ENCODE measurements at places on chromosomes 3 and 15. TPM values are rescaled to one million over a fixed set of nuclear protein-coding genes. Genes with fewer than 3 reads are reported as not detected.
A peak's percentile ranks its signal among the peaks of the same experiment; 100 is the strongest.

DNA sequence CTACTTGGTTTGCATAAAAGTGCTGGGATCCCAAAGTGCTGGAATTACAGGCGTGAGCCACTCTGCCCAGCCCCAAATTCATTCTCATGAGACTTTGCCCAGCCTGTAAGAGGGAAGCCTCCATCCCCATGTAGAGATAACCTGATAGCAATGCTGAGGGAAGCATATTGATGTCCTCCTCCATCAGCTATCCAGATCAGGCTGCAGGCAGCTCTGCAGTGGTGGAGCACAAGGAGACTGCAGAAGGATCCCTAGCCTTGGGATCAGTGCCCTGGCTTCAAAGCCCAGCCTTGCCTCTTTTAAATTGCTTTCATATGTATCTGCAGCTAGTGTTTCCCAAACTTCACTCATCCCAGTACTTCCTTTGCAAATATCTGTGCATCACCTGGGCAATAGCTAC lies 32.7 kb downstream of the MECOM start:
- no peak for DNase-seq

DNA sequence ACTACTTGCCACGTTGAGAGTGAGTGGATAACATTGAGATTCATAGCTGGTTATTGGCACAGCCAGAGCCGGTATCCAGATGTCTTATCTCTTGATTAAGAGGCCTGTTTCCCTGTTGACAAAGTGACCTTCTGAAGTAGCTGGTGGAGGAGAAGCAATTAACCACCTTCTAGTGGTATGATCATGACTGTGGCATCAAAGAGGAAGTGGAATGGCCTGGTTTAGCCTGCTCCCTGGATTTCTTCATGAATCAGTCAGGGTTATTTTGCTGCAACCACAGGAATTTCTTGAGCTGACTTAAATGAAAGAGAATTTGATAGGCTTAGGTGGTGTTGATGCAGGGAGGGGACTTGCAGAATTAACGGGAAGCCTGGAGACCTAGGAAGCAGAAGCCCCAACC lies 398.3 kb downstream of the MFSD1 start:
- no peak for DNase-seq

DNA sequence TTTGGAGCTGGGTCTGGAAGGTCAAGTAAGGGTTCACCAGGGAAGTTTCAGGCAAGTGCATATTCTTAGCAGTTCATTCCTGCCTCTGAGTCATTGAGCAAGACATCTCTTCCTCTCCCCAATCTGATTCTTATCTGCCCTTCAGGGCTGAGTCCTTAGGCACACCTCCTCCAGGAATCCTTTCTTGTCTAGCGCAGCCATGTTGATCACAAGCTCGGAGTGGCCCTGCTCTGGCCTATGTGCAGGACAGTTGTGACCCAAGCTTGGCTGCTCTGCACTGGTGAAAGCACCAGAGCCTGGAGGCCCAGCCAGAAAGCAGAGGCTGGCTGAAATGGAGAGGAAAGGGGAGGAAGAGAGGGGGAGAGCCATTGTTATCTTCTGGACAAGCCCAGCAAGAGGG lies 30.9 kb upstream of the MRPS22 start:
- DNase-seq: no peak

- DNase-seq: no peak
These were observed 15.2 kb downstream of the P2RY1 start for GRCh38 chr3:152849996-152850578.

DNA sequence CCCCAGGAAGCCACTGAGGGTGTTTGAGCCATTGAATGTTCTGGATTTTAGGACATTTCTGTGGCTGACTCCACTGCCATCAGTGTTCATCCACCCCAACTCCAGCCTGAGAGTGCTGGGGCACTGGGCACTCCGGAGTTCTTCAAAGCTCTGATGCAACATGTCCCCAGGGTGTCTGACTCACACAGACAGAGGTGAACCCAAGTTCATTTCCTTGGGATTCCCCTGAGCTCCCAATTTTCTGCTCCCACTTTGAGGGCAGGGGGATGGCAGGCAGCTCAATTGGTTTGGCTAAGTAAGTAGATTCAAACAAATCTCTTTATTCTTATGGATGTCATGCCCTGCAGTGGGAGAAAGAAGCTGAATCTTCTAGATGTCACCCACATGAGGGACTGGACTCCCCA lies 2.2 kb downstream of the STRA6 start:
- peak; percentile 68 for DNase-seq

DNA sequence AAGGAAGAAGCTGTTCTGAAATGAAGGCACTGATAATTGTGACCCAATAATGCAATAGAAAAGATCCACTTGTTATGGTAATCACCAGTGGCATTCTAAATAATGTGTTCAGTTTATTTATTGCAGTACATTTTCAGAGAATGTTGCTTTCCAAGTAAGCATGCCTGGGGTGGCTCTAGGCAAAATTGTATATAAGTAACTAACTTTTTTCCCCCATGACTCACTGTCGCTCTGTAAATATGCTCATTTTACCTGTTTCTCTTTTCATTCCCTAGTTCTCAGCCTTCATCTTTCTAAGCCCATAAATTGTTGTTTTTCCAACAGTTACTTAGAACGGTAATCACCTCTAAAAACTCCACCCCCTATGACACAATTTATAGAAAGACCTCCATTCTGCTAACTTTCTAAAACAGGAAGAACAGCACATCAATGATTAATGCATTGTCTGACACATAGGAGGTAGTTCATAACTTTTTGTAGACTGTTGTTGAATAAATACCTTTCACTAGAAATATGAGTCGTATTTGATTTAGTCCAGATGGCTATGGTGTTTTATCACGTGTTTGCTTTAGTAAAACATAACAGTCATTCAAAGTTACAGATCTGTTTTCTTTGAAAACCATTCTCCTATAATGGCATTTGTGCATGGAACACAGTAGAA lies 143.1 kb downstream of the LSAMP start:
- no peak for DNase-seq

DNA sequence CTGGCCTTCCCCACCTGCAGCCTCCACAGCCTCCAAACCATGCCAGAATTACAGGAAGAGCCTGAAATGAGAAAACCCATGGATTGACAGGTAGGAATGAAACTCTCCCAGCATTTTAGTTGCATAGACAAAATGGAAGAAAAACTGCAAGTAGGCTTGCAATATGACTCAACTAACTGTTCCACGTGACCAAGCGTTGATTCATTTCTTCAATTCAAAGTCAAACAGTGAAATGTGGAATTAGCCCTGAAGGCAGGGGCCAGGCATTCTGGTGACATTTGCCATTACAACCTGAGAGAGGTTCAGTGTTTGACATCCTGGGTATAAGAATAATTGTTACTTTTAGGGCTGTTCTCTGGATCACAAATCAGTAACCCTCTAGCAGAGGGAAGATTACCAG lies 676.5 kb upstream of the CFAP20DC start:
- no peak for DNase-seq

GRCh38 chr3:195251336-195252065 lies 19.5 kb downstream of the XXYLT1 start:
- no peak for DNase-seq

DNA sequence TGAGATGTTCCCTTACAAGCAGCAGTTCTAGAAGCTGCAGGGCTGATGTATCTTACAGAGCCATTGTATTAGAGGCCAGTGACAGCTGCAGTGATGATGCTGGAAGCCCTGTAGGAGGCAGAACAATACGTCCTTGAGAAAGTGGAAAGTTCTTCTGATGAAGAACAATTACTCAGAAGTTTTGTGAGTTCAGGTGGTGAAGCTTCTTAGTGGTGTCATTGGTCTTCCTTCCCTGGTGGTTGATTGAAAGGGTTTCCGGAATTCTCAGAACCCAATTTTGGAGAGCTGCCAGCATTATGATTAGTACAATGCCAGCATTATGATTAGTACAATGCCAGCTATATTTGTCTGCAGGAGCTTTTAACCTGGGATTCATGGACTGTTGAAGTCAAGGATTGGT lies 356.4 kb downstream of the MFSD1 start:
- DNase-seq: no peak

DNA sequence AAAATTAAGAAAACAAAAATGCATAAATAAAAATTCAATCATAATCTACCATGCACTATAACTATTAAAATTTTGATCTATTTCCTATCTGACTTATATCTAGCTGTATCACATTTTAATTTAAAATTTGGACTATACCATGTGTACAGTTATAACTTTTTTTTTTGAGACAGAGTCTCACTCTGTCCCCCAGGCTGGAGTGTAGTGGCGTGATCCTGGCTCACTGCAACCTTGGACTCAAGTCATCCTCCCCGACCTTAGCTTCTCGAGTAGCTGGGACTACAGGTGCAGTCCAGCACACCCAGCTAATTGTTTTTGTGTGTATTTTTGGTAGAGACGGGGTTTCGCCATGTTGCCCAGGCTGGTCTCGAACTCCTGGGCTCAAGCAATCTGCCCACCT lies 119.9 kb downstream of the ADAM10 start:
- DNase-seq: no peak

GRCh38 chr3:10392906-10393461 lies 72.1 kb upstream of the SEC13 start:
- DNase-seq: no peak

DNA sequence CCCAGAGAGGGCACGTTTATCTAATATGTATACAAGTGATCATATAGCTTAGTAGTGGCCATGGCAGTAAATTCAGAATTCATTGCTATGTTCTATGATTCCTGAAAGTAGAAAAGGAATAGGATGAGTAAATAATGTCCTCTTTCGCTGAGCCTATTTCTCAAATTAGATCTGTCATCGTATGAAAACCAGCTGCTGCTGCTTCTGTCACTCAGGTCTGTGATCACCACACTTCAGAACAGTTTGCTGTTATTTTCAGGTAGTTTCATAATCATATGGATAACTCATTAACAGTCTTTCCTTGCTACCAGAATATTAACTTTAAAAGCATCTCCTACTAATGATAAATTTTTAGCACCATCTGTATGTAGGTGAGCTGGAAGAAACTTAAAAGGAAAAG lies 289.1 kb upstream of the AZI2 start:
- DNase-seq: no peak

DNA sequence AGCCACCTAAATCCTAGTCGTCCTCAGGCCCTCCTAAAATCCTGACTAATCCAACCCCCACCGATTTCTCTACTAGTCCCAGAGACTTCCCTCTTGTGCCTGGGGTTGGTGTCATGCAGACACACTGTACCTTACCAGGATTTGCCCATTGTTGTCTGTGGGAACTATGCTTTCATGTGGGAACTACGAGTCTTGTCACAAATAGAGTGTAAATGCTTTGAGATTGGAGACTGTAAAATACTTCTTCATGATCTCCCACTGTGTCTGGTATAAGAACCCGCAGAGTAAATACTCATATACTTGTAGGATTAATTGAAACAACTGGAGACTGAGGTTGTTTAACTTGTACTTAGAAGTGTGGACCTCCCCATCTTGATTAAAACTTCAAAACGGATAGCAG lies 11.2 kb downstream of the B3GNT5 start:
- no peak for DNase-seq

- no peak for DNase-seq
These were observed 40.2 kb downstream of the PBRM1 start for GRCh38 chr3:52645549-52645948.

DNA sequence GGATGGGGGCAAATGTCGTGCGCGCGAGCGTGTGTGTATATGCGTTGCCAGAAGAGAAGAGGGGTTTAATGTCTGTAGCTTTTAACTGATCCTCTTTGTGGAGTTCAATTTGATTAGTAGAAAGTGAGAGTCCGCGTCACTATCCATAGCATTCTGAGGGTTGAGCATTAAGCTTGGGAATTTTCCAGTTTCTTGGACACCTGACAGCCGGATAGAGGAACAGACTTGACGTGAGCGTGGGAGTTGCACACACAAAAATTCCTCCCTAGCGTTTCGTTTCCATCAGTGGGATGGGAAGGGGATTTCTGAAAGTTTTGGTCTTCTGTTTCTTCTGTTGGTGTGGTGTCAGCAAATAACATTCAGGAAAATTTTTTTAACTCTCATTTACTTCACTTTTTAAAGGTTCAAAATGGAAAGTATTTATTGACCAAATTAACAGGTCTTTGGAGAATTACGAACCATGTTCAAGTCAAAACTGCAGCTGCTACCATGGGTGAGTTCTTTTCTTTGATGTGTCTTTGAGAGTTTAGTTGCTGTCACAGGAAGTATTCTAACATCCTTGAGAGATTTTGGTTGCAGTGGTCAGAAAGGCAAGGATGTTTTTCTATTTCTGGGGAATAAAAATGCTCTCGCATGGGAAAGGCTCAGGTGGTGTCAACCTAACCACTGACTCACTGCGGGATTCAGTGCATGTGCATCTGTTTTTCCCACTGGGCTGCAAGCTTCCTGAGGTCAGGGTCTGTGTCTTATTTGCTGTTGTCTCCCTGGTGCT lies 841 bp downstream of the POGLUT1 start:
- DNase-seq: no peak

- no peak for DNase-seq
These were observed 484.3 kb downstream of the UNC13C start for GRCh38 chr15:54462511-54462913.

GRCh38 chr3:151091685-151092345 lies 6.4 kb downstream of the MED12L start:
- no peak for DNase-seq

DNA sequence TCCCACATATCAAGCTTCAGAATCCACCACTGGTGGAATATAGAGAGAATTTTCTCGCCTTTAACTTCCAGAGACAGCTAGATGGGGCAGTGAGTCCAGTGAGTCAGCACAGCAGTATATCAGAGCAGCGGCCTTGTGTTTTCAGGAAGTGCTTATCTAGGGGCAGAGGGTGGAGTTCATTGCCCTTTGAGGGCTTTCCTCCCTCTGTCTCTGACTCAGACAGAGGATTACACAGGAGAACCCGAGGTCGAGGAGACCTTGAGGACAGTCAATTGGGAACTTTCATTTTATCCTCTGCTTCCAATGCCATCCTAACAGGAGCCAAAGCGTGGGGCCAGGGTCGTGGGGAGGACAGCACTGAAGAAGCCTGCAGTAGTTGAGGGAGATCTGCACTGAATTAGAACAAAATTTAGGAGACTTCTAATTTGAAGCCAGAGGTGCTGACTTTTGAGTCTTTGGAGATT lies 109.6 kb upstream of the UMPS start:
- DNase-seq: peak; percentile 58

DNA sequence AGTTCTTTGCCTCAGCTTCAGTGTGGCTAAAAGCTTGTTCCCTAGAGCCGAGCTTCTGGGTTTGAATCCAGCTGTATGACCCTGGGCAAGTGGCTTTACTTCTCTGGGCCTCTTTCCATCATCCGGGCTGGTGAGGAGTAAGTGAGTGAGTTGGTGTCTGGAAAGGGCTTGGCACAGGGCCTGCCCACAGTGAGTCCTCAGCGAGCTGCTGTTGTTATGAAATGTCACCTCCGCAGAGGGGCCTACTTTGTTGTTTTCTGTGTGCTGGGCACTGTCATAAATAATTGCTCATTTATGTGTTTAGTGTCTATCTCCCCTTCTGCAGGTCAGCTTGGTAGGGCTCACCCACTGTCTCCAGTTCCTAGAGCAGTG lies 31.7 kb downstream of the SLC6A6 start:
- DNase-seq: no peak

GRCh38 chr3:133998691-133999241 lies 31.0 kb downstream of the SLCO2A1 start:
- no peak for DNase-seq

The RPL32 gene
- 1,102 TPM for total RNA-seq

The SERPINI2 gene
- 1.1 TPM for total RNA-seq

The CEP152 gene
- 4.2 TPM for total RNA-seq

The DET1 gene
- total RNA-seq: 5.4 TPM

The CKMT1B gene
- 3.7 TPM for total RNA-seq

The SI gene
- total RNA-seq: not detected

The IL5RA gene
- total RNA-seq: 0.81 TPM

The ZBED2 gene
- total RNA-seq: not detected

The PLSCR5 gene
- not detected for total RNA-seq

The CASR gene
- total RNA-seq: not detected

The GPD1L gene
- total RNA-seq: 253 TPM

All from left cardiac atrium (tissue), 4 donors.